ENCODE measurements at places on chromosomes 4 and X.

- no peak overlapping the region for H3K4me3 ChIP-seq
- no peaks in the 10 kb centered on the region for H3K36me3 ChIP-seq
- no peaks in the 10 kb centered on the region for H3K27me3 ChIP-seq
- DNase-seq: no peak
Observed at GRCh38 chrX:72349190-72349589, 43.5 kb upstream of the CITED1 start.

DNA sequence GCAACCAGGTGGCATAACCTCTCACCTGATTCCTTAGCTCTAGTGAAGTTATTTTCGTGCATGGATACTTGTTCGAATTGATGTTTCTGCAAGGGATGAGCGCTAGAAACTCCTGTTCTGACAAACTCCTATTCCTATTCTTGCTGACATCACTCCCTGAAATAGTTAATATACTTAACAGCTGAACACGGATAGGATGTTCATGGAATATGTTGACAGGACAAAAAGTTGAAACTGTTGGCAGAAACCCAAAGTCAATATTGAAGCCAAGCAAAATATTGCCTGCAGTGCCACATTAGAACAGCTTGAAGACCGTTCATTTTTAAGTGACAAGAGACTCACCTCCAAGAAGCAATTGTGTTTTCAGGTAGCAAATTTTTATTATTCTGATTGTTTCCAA lies at the start of gene KLKB1:
Gene KLKB1 (plus strand): TSS at position 287 of the 400 bp plus-strand sequence. CDS start 689 bp downstream, outside the sequence.
- no peaks in the 10 kb centered on the region for H3K27me3 ChIP-seq
- no peaks in the 10 kb centered on the region for H3K4me1 ChIP-seq
- no peaks in the 10 kb centered on the region for H3K36me3 ChIP-seq
- no peak within 1 kb of the TSS for H3K27ac ChIP-seq
- peak within 1 kb of the TSS; percentile 22 for H3K4me3 ChIP-seq

- H3K4me3 ChIP-seq: no peak overlapping the region
- no peak overlapping the region for H3K27ac ChIP-seq
- no peaks in the 10 kb centered on the region for H3K36me3 ChIP-seq
- DNase-seq: no peak
- H3K27me3 ChIP-seq: no peaks in the 10 kb centered on the region
Observed at GRCh38 chrX:108307132-108308085, 130.8 kb downstream of the COL4A6 start.

GRCh38 chr4:52933738-52934137 lies 71.6 kb downstream of the RASL11B start:
- H3K27ac ChIP-seq: no peak overlapping the region
- H3K36me3 ChIP-seq: no peaks in the 10 kb centered on the region
- H3K4me1 ChIP-seq: no peaks in the 10 kb centered on the region
- no peak for DNase-seq

DNA sequence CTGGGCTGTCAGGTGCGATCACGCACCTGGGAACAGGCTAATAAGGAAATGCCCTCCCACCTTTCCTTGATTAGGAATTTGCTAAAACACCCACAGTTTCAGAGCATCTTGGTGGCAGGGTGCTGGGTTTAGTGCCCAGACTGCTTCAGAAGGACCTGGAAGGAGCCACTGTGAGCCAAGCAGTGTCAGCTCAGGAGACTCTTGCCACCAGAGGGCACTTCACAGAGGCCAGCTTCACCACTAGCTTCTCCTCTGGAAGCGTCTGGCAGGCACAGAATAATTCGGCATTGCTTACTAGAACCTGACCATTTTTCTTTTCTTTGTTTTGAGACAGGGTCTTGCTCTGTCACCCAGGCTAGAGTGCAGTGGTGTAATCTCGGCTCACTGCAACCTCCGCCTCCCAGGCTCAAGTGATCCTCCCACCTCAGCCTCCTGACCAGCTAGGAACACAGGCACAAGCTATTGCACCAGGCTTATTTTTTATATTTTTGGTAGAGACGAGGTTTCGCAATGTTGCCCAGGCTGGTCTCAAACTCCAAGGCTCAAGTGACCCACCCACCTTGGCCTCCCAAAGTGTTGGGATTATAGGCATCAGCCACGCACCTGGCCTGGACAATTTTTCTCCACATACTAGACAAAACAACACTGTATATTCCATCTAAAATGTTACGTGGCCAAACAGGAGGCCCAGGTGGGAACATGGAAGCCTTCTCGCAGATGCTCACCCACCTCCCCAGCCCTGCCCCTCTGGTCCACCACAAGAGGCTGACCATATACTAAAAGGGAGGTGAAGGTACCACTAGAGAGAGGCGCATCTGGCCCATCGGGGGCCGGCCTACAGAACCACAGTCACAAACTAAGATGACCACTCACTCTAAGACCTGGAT lies 14.1 kb downstream of the NOP14 start:
- H3K27me3 ChIP-seq: no peaks in the 10 kb centered on the region
- no peak for DNase-seq
- peaks cover 73% of the 10 kb centered on the region for H3K36me3 ChIP-seq

DNA sequence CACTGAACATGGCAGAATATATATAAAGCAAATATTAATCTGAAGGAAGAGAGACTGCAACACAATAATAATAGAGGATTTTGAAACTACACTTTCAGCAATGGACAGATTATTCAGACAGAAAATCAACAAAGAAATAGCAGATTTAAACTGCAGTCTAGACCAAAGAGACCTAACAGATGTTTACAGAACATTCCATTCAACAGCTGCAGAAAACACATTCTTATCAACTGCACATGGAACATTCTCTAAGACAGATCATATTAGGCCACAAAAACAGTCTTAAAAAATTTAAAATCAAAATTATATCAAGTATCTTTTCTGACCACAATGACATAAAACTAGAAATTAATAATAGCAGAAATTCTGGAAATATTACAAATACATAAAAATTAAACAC lies 27.1 kb downstream of the CENPE start:
- H3K36me3 ChIP-seq: no peaks in the 10 kb centered on the region
- DNase-seq: no peak
- no peak overlapping the region for H3K27ac ChIP-seq

DNA sequence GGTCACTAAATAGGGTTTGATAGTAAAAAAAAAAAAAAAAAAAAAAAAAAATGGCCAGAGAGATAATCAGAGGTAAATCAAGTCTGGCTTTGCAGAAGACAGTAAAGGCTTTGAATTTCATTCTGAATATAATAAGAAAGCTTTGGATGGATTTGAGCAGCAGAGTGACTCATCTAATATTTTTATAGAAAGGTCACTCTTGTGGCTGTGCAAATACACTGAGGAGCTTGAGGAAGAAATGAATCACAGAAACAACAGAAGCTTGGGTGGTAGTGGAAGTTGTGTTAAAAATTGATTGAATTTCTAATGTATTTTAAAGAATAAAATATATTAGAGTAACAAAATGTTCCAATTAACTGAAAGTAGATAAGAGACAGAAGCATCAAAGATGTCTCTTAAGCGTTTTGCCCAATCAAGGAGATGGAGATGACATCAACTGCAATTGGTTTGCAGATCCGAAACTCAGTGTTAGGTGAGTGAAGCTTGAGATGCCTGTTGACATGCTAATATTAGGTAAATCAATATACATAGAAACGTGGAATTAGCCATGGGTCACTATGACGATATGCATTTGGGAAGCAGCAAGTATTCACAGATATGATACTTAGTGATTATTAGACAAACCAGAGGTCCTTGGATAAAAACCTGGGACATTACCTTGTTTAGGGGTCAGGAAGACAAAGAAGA lies 280.5 kb downstream of the GPM6A start:
- no peaks in the 10 kb centered on the region for H3K4me1 ChIP-seq
- no peaks in the 10 kb centered on the region for H3K36me3 ChIP-seq
- H3K27me3 ChIP-seq: no peaks in the 10 kb centered on the region
- no peak for DNase-seq
- no peak overlapping the region for H3K27ac ChIP-seq

- DNase-seq: no peak
- no peaks in the 10 kb centered on the region for H3K4me1 ChIP-seq
- H3K36me3 ChIP-seq: no peaks in the 10 kb centered on the region
- H3K27me3 ChIP-seq: no peaks in the 10 kb centered on the region
- H3K27ac ChIP-seq: no peak overlapping the region
Observed at GRCh38 chrX:7711167-7711566, 131.8 kb upstream of the VCX start.

DNA sequence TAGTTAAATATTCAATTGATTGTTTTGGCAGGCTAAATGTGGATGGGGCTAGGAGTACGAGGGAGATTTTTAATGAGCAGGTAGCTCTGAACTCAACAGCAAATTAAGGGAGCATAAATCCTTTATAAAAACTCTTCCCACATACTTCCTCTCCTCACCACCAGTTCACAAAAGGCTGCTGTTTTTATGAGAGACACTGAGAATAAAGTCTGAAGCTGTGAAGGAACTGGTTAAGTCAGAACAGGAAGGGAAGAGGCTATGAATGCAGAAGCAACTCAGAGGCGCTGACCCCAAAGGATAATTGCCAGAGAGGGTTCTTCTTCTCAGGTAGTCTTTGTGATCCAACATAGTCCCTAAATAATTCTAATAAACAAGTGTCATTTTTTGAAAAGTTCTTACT lies 406.1 kb downstream of the GPM6A start:
- H3K36me3 ChIP-seq: no peaks in the 10 kb centered on the region
- H3K27me3 ChIP-seq: no peaks in the 10 kb centered on the region
- DNase-seq: no peak
- H3K27ac ChIP-seq: no peak overlapping the region

DNA sequence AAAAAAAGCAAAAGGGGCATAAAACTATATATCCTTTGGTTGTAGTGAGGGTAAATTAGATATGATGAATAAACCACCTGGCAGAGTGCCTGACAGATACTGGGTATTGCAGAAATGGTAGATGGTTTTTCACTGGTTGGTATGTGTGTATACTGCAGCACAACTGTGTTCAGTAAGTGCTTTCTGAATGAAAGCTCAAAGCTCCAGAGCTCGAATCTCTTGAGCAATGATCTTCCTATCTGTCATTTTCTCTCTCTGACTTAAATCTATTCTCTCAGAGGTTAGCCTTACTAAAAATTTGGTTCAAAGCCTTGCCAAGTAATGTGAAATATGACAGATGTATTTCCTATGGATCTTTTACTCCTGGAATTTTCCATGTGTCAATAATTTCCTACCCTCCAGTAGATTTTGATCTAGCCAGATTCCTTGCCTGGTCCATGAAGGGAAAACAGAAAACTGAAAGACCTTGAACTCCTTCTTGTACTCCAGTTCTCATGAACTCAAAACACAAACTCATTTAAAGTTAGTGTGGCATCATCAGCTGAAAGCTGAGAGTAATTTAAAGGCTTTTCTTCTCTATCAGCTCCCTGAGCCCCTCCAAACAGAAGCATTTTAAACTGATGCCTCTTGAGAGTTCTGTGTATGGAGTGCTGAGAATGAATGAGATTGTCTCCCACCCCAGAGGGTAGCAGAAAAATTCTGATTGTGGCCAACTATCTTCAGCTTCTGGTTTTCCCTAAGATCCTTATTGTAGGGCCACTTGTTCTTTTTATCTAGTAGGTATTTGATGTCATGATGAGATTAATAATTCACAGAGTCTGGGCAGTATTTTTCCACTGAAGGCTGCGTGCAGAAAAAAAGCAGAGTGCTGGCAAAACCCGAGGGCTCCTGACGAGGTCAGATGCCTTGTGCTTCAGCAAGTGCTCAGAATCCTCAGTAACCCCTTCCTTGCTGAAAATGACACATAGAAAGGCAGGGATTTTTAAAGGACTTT lies 363.4 kb upstream of the BOD1L1 start:
- no peak overlapping the region for H3K27ac ChIP-seq
- peaks cover 49% of the 10 kb centered on the region for H3K4me1 ChIP-seq
- no peak overlapping the region for H3K4me3 ChIP-seq
- no peaks in the 10 kb centered on the region for H3K27me3 ChIP-seq
- DNase-seq: no peak

GRCh38 chrX:149255860-149256259 lies 249.2 kb downstream of the IDS start:
- DNase-seq: no peak
- no peak overlapping the region for H3K27ac ChIP-seq
- no peaks in the 10 kb centered on the region for H3K4me1 ChIP-seq
- no peak overlapping the region for H3K4me3 ChIP-seq
- H3K27me3 ChIP-seq: no peaks in the 10 kb centered on the region
- H3K36me3 ChIP-seq: no peaks in the 10 kb centered on the region

DNA sequence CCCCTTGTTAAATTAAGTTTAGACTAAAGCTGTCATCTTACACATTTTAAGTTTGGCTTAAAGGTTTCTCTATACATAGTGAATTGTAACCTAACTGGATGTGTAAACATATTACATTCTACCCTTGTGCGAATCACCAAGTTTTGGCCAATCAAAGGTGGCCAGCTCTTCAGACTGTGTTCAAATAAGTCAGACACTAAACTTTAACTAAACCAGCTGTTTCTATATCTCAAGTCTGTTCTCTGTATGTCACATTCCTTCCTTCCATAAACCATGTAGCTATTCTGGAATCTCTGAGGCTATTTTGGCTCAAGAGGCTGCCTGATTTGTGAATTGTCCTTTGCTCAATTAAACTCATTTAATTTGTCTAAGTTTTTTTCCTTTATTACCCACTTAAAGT lies 6.7 kb downstream of the SULT1B1 start:
- no peak overlapping the region for H3K27ac ChIP-seq
- H3K36me3 ChIP-seq: no peaks in the 10 kb centered on the region
- DNase-seq: no peak
- H3K4me1 ChIP-seq: no peaks in the 10 kb centered on the region
- H3K4me3 ChIP-seq: no peak overlapping the region
- no peaks in the 10 kb centered on the region for H3K27me3 ChIP-seq

Measured in thoracic aorta (tissue), 2 donors.